ENCODE measurements at places on chromosomes 7 and 10.

DNA sequence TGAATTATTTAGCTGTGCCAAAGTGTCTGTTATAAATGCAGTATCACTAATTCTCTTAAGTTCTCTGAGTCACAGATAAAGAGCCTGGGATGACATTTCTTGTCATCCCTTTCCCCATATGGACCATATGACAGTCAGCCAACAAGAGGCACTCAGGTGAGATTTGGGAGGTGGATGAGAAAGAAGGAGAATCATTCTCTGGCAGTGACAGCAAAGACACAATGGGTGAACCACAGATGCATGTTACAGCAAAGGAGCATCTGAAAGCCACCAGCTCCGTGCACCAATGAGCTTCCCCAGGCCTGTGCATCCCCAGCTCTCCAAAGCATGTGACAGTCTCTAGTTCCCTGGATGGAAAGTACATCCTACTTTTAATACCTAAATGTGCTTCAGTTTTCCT lies 10.8 kb downstream of the GIMAP6 start:
- DNase-seq, result no peak

GRCh38 chr10:101062232-101063049 lies 652 bp downstream of the KAZALD1 start:
- no peak for DNase-seq

- DNase-seq, result no peak
These were observed 174.2 kb upstream of the TCERG1L start for GRCh38 chr10:131485732-131486131.

DNA sequence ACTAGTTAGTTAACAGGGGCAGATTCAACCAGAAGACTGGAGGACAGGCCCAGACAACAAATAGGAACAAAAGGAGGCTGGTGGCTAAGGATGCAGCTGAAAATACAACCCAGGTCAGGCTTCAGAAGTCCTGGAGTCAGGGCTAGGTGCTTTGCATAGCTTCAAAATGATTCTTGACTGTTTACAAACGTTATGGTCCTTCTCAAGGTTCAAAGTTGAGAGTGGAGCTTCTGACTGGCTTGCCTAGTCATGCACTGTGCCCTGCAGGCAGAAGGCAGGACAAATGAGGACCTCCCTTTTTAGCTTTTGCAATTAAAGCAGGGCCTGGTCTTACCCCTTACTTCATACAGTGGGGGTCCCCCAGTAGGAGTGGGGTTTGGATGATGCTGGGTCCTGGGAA lies 4.4 kb upstream of the CDH23 start:
- DNase-seq, result no peak

GRCh38 chr10:89019569-89020327 lies 29.1 kb downstream of the FAS start:
- no peak for DNase-seq

DNA sequence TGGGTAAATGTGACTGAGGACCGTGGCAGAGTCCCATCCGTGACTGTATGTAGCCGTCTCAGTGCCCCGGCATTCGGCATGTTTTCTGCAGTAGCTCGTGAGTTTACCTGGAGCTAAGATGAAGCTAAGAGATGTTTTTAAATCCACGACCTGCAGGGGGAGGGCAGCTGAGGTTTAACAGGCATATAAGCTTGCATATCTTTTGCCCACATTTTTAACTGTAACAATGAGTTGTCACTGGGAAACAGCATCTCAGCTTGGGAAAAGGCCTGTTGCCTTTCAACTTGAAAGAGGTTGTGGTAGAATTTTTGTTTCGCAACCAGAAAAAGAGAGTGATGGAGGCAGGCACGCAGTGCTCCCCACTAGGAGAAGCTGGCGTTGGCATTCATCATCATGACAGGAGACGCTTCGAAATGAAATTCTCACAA lies 77.7 kb downstream of the CELF2 start:
- no peak for DNase-seq

DNA sequence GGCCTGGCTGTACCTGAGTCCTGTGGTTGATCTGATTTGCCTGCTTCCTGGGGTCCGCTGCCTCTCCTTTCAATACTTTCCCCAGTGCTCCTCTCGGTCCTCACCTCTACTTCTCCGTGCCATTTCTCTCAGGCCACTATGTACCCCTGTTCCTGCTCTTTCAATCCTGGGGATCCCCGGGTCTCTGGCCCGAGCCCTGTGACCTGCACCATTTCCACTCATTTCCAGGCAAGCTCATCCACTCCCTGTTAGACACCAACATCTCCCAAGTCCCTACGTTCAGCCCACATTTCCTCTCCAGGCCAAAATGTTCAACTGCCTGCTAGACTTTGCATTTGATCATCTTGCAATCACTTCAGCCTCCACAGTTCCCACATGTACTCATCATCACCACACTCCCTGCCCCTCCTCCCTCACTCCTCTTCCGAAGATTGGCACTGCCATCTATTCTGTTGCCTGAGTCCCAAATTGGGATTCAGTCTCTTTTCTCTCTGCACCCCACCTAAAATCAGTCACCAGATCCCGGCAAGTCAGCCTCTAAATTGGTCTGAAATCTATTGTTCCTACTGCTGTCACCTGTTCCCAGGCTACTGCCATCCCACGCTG lies 34.4 kb upstream of the ZMIZ1 start:
- DNase-seq, result no peak

- DNase-seq, result peak; percentile 58
These were observed 30.4 kb upstream of the PPIF start for GRCh38 chr10:79316671-79317431.

DNA sequence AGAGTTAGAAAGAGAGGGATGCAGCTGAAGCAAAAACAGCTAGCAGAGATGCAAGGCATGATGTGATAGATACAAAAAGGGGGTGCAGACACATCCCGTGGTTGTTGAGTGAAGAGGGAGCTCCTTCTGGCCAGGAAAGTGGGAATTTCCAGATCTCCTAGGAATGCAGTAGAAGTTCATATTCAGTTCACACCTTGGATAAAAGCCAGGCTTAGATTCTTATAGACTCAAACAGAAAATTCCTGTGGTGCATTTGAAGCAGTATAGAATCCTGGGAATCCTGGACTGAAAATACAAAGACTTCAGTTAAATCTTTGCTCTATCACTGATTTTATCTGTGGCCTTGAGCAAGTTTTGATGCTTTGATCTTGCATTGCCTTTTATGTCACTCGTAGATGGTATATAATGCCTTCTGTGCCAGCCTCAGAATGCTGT lies 33.9 kb downstream of the SGPL1 start:
- no peak for DNase-seq

- DNase-seq, result no peak
These were observed at the start of gene AQP1 for GRCh38 chr7:30911561-30911969. TSS of gene AQP1 (plus strand) at chr7:30911853. CDS start at chr7:30911910, 57 bp downstream.

GRCh38 chr10:63718421-63718820 lies 197.2 kb downstream of the REEP3 start:
- no peak for DNase-seq

GRCh38 chr7:90474284-90475210 lies 5.1 kb downstream of the PTTG1IP2 start:
- no peak for DNase-seq

DNA sequence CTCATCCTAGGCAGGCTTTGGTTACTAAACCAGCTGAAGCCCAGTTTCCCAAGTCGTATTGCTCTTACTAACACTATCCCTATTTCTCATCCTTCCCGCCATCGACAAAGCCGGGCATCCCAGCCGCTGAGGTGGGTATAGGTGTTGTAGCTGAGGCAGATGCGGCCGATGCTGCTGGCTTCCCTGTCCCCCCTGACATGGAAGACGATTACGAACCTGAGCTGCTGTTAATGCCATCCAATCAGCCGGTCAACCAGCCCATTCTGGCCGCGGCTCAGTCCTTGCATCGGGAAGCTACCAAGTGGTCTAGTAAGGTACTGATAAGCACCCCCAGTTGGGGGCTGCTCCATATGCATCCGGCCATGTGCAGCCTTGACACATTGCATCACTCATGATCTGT lies 38.8 kb downstream of the AP3M1 start:
- DNase-seq, result no peak

DNA sequence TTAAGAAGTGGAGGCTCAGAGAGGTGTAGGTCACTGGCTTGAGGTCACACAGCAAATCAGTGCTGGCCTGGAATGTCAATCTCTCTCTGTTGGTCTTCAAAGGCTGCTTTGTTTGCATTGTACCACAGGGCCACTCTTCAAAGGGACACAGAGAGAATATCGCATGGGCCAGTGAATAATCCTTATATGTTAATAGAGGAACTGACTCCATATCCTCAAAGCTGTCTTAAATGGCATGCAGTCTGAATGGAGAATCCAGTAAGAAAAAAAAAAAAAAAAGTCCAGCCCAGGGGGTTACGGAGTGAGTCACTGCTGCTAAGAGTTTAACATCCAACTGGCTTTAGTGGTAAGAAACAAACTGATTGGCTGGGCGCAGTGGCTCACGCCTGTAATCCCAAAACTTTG lies 54.1 kb downstream of the NRAP start:
- no peak for DNase-seq

DNA sequence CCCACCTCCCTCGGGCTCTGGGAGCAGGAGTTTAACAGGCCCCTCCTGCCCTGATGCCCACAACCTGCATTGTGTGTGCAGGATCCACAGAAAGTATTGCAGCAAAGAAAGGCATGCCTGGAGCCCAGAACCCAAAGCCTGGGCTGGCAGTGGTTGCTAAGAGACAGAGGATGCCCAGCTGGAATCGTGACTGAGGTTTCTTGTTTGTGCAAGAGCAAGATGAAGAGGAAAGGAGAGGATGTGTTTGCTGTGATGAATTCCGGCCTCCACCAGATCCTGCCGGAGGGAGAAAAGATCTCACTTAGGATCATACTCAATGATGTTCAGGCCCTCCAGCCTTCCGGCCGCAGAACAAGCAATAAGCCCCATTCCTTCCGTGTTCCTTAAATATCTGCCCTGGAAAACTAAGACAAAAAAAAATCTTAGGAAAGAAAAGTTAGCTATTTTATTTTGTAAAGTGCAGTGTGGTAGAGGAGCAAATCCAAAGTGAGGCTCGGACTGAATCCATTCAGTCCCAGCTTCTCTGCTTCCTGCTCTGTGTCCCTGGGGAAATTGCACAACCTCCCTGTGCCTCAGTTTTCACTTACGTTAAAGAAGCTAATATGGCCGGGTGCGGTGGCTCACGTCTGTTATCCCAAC lies 57.1 kb downstream of the SLIT1 start:
- DNase-seq, result no peak

DNA sequence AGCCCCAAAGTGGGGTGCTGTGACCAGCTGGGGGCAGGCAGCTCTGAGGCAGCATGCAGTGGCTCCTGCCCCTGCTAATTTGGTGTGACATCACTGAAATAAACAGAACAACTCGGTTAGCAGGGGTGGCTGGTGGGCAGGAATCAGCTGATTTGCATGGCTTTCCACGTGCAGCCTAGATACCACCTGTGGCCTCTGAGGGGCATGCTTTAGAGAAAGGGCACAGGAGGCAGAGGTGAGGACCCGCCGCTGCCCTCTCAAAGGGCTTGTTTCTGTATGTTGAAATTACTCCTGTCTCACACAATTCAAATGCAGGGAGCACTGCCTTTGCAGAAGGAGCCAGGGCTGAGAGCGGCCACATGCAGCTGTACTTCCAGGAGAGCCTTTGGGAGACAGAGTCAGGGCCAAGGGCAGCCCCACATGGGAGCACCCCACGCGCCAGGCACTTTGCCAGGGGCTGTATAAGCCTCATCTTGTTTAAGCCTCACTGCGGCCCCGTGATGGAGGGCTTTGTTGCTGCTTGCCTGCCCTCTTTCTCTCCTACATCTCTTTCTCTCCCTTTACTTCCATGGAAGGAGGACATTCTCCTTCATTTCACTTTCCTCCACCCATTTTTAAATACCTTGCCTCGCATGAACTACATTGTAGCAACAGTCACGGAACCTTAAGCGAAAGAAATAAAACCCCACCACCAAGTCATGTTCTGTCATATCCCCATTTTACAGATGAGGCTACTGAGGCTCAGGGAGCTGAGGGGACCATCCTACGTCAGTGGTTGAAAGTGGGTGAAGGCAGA lies 137.7 kb downstream of the ZMIZ1 start:
- DNase-seq, result no peak

DNA sequence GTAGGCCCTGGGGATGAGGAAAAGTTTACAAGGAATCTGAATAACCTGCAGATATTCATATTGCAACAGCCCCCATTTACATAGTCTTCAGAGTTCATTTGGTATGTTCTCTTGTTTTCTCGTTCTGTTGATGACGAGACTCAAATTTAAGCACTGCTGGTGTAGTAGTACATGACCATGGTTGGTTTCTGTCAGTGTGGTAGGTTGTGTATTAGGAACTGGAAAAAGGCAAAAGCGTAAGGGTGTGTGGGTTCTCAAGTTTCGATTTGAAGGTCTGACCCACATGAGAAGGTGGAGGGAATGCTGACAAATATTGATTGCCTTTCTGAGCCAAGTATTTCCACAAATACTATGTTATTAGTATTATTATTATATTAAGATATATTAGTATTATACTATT lies 151.7 kb downstream of the AUTS2 start:
- DNase-seq, result no peak

- no peak for DNase-seq
These were observed 36.2 kb downstream of the FRMD4A start for GRCh38 chr10:14294347-14295059.

- DNase-seq, result no peak
These were observed 63.7 kb upstream of the STEAP1B start for GRCh38 chr7:22563621-22564241.

- peak; percentile 15 for DNase-seq
These were observed at the start of gene TCERG1L for GRCh38 chr10:131311661-131312477. TSS of gene TCERG1L (minus strand) at chr10:131311721. CDS start at chr10:131311635, 86 bp downstream.

DNA sequence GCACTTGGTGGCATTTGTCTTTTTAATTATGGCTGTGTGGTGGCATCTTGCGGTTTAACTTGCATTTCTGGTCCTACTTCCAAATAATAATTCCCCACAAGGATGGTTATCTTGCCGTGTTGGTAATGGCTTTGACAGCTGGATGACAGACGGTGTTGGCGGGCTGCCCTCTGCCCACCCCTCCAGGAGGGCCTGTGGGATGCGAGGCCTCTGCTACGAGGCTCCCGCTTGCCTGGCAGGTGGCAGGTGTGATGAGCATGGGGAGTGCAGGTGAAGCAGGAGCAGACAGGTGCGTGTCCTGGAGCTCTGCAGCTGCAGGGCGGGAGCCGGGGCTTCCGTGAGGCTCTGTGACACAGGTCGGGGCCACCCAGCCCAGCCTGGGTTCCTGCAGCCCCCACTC lies 11.8 kb downstream of the INPP5A start:
- no peak for DNase-seq

DNA sequence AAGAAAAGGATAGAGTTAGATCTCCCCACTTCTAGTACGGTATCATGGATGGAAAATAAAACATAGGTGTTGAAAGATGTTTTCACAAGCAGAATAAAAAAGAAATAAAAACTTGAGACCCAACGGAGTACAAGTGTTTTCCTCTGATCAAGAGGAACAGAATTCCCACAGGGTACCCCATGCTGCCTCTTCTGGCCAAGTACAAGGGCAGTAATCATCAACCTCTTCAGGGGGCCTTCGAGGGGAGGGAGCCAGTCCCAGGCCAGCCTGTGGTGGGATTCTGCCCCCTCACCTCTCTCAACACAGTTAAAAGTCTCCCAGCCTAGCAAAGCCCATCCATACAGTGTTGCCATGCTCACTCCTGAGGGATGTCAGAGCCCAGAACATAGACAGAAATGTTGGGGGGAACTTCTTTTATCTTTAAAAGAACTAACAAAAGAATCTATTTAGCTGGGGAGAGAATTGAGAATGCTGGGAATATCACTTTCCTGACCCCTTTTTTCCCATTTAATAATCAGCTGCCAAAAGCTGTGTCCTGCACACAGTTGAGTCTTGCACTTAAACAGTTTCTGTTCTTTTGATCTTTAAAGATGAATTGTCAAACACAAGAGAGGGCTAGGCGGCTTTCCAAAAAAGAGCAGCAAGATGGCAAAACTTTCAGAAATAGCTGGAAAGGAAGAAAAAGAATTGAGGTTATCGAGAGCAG lies 101.7 kb downstream of the PTN start:
- DNase-seq, result no peak

GRCh38 chr10:73925539-73925938 lies 14.6 kb downstream of the PLAU start:
- no peak for DNase-seq

Data from hematopoietic multipotent progenitor cell (in vitro differentiated cells).